ENCODE measurements at places on chromosomes 3 and 15.

- DNase-seq, result no peak
Measured at GRCh38 chr3:108598375-108598774, 8.9 kb downstream of the DZIP3 start.

DNA sequence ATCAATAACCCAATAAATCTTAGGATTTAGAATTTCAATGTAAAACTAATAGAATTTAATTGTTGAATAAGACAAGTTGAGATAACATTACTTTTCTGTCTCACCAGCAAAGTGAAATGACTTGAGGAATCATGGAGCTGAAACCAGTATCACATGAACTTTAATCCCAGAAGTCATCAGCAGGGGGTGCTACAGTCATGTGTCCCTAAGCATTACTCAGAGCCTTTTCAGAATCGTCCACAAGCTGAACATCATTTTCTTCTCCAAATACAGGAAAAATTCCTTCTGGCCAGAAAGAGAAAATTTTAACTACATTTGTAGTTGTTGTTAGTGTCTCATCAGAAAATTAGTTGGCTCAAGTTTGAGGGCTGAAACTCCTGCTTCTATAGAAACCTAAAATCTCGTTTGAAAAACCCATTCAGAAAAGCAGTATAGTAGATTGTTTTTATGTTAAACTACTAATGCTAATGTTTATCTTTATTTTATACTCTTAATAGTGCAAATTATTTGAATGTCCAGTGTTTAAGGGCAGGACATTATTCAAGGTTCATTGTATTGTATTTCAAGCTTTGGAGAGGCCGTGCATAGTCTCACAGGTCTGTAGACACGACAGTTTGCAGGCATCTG is 384.1 kb downstream of the PLOD2 start:
- DNase-seq, result peak; percentile 54

DNA sequence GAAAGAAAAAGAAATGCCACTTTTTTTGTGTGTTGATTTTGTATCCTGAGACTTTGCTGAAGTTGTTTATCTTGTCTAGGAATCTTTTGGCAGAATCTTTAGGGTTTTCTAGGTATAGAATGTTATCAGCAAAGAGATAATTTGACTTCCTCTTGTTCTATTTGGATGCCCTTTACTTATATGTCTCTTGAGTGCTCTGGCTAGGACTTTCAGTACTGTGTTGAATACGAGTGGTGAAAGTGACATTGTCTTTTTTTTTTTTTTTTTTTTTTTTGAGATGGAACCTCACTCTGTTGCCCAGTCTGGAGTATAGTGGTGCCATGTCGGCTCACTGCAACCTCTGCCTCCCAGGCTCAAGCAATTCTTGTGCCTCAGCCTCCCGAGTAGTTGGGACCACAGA is 64.7 kb upstream of the NPHP3 start:
- no peak for DNase-seq

GRCh38 chr15:75361989-75362641 is 6.3 kb downstream of the MAN2C1 start:
- DNase-seq, result no peak

DNA sequence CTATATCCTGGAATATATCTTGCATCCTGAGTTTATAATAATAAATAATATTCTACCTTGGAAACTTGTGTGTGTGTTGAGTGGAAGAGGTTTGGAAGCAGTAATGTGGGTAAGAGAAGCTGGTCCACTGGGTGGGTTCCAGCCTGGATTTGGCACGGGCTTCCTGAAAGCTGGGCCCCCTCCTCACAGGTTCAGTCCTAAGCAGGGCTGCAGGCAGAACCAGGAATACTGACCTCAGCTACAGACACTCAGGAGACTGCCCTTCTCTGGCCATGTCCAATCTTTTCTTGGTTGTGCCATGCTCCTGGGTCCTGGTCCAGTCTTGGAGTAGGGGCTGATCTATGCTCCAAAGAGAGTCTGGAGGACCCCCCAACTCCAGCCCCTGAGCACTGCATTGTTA is 4.5 kb downstream of the MYD88 start:
- DNase-seq, result no peak

Data from IMR-90 (cell line).